Epithelial cell of alveolus of lung (primary cell): ENCODE measurements at places on chromosomes 3 and 15. TPM values are rescaled to one million over a fixed set of nuclear protein-coding genes. Genes with fewer than 3 reads are reported as not detected.

APEH gene
- 71.3 and 163 TPM in 2 replicates for total RNA-seq

PDIA3 gene
- total RNA-seq = 295 and 351 TPM in 2 replicates

PLOD2 gene
- total RNA-seq = 99.2 and 187 TPM in 2 replicates

CASR gene
- not detected in 2 replicates for total RNA-seq

ISLR gene
- total RNA-seq = 64.9 and 90.8 TPM in 2 replicates

NOX5 gene
- total RNA-seq = 0.39 TPM in 1 of 2 replicates, not detected in the other

GPR62 gene
- 0.08 TPM in 1 of 2 replicates, not detected in the other for total RNA-seq

TM6SF1 gene
- total RNA-seq = 1.9 and 7.5 TPM in 2 replicates

SLC24A5 gene
- not detected in 2 replicates for total RNA-seq

SPATA12 gene
- not detected in 2 replicates for total RNA-seq

RTP3 gene
- not detected in 2 replicates for total RNA-seq

NANOGP8 gene
- total RNA-seq = not detected in 2 replicates

GPR27 gene
- total RNA-seq = not detected in 2 replicates

TNNC1 gene
- total RNA-seq = 0.26 and 4.8 TPM in 2 replicates

MINAR1 gene
- total RNA-seq = 1.2 and 3.2 TPM in 2 replicates

MKRN2OS gene
- not detected in 2 replicates for total RNA-seq

GPR171 gene
- not detected in 2 replicates for total RNA-seq

BDH1 gene
- 3.7 and 7.0 TPM in 2 replicates for total RNA-seq

GALNT15 gene
- total RNA-seq = 1.2 and 16.8 TPM in 2 replicates

SLC28A1 gene
- not detected in 2 replicates for total RNA-seq

CHRD gene
- total RNA-seq = 0.52 and 18.3 TPM in 2 replicates

PIGZ gene
- 0.78 and 4.7 TPM in 2 replicates for total RNA-seq

CLSTN2 gene
- total RNA-seq = under 0.01 and 0.24 TPM in 2 replicates

TKT gene
- 576 TPM in 2 replicates for total RNA-seq

CCR8 gene
- not detected in 2 replicates for total RNA-seq

DAZL gene
- not detected in 2 replicates for total RNA-seq
